ENCODE measurements at places on chromosomes 11 and 22.

GRCh38 chr22:49519117-49519737 is 308.4 kb downstream of the BRD1 start:
- no peak for DNase-seq

- no peak for DNase-seq
These were observed 1.6 kb downstream of the P2RY2 start for GRCh38 chr11:73219396-73220285.

DNA sequence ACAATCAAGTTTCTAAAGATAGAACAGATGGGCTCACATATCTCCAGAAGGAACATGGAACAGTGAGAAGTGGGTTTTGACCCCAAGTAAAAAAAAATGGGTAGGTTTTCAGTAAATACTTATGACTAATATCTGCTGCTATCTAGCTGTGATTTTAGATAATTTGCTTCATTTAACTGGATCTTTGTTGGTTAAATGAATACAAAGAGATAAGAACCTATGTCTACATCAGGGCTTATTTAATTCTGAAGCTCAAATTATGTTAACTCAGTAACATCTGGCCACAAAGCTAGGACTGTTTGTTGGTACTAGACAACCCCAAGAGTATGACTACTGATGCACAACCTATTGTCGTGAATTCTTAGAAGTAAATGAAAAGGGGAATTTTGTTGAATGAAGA is 144.4 kb upstream of the SESN3 start:
- no peak for DNase-seq

DNA sequence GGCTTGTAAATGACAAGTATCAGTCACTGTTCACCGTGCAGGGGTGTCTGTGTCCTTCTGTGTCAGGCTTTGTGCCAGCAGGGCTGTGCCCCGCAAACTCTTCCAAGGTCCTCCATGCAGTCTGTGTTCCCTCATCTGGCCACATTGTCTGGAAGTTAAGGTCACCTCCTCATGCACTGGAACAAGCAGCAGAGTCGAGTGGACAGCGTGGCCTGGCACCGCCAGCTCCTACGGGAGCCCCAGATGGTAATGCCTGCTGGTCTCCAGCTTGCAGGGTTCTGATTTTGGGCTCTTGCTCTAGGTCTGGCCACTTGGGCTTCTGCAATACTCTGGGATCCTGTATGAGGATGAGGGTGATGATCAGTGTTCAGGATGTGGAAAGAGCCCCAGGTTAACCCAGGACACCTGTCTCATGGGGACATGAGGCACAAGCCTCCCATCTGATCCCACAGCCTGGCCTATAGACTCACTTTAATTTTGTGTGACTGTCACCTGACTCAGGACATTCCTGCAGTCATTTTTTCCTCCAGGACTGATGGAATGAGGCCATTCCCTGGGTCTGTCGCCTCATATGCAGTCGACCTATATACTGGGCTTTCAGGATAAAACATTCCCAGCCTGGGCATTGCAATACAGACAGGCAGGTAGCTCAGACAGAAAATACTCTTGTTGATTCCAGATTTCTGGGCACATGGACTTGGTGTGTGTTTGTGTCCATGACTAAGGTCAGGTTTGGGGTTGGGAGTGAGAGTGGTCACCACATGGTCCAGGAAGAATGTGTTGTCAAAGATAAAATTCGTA is 106.3 kb upstream of the TOP3B start:
- DNase-seq: no peak

- no peak for DNase-seq
These were observed 169.3 kb upstream of the BLID start for GRCh38 chr11:122285070-122285988.

DNA sequence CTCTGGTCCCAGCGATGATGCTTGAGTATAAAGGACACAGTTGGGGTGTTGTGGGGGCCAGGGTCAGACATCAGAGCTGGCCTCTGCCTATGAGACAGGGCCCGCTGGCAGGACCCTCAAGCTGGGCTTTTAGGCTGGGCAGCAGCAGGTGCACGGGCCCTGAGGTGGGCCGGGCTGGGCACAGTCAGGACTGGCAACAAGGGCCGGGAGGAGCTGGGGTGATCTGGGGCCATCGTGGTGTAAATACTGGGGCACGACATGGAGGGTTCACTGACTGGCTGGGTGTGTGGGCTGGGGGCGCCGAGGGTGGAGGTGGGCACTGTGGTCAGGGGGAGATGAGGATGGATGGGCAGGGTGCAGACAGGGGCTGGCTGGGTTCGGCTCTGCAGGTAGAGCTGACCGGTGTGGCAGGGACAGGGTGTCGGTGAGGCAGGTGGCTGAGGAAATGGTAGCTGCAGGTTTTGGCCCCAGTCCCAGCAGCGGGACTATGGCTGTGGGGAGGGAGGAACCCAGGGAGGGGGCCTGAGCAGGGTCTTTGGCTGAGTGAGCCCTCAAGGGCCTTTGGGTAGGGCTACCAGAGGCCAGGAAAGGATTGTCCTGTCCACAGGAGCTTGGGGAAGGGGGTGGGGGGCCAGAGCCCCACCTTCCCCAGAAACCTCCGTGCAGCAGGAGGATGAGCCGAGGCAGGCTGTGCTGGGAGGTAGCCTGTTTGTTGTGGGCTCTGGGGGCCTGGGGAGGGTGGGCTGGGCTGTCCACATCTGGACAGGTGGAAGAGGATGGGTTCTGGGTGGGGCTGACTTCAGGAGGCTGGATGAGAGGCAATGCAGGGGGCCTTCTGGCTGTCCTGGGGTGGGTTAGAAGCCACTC is 81.4 kb downstream of the KCNQ1 start:
- no peak for DNase-seq

- no peak for DNase-seq
These were observed 104.5 kb downstream of the UVRAG start for GRCh38 chr11:75919525-75919924.

DNA sequence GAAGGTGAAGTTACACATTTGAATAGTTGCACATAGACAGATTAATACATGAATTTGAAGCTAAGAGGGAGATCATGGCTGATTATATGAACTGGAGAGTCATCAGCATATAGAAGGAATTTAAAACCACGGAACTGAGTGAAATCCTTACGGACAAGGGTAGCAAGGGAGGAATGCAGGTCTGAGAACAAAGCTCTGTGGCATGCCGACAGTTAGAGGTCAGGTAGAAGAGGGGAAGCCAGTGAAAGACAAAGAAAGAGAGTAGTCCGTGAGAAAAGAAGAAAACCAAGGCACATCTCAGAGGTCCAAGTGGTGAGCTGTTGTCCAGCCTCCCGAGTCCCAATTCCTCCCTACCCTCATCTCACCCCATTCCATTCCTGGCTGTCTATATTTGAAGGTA is 11.8 kb upstream of the SYT9 start:
- no peak for DNase-seq

GRCh38 chr11:61491736-61492395 is 16.7 kb upstream of the LRRC10B start:
- no peak for DNase-seq

DNA sequence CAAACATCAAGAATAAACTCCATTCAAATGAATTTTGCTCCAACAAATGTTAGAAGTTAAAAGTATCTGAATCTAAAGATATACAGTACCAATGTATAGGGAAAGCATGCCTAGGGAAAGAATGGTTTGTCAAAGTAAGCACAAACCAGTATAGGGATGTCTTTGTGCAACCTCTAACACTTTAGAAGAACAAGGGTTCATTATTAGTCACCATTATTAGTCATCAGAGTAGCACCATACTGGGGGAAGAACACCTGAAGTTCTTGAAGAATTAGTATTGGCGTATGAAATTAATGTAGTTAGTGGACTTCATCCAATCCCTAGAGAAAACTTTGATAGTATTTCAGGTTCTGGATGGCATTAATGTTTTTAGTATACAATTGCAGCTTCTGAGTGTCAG is 943.7 kb downstream of the METTL15 start:
- no peak for DNase-seq

- no peak for DNase-seq
These were observed 51.8 kb downstream of the SLC22A12 start for GRCh38 chr11:64642871-64643255.

- no peak for DNase-seq
These were observed 664.5 kb downstream of the KCNA4 start for GRCh38 chr11:29352273-29352795.

GRCh38 chr22:44678556-44679305 is 23.3 kb upstream of the PRR5 start:
- no peak for DNase-seq

DNA sequence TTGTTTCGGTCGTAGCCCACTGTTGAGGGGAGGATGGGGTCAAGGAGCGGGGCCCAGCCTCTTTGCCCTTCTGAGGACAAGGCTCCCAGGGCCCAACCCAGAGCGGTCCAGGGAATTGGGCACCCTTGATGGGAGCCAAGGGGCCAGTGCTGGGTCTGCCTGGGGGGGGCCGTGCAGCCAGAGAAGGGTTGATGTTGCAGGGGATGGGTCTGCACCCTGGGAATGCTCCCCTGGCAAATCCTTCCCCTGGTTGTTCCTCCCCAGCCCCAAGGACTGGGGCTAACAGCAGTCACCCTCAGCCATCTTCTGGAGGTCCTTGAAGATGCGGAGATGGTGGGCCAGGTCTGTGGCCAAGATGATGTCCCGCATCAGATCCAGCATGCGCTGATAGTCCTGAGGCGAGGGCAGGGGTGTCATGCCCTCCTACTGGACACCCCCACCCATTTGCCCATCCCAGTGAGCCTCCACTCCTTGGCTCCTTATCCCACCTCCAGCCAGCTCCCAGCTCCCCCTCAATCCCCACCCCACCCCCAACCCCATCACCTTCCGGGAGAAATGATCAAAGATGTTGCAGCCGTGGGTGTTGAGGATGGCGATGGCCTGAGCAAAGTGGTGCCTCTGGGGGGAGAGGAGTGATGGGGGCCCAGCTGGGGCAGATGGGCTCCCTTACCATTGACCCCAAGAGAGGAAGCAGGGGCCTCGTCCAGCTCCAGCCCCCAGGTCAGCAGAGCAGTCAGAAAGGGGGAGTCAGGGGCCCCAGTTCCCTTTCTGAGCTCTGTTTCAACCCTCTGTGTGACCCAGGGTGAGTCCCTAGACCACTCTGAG is 95.0 kb downstream of the PDE2A start:
- no peak for DNase-seq

DNA sequence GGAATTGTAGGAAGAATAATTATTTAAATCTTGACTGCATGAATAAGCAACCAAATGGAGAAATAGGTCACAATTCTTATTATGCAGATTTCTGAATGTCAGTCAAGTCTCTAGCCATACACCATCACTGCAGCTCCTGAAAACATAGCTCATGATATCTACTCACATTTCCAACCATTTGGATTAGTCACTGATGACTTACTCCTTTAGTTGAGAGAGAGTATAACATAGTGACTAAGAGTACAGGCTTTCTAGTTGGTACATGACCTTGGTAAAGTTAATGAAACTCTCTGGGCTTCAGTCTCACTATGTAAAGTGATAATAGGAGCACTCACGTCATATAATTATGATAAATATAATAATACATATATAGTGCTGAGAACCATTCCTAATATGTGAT is 265.2 kb downstream of the KCNA4 start:
- no peak for DNase-seq

DNA sequence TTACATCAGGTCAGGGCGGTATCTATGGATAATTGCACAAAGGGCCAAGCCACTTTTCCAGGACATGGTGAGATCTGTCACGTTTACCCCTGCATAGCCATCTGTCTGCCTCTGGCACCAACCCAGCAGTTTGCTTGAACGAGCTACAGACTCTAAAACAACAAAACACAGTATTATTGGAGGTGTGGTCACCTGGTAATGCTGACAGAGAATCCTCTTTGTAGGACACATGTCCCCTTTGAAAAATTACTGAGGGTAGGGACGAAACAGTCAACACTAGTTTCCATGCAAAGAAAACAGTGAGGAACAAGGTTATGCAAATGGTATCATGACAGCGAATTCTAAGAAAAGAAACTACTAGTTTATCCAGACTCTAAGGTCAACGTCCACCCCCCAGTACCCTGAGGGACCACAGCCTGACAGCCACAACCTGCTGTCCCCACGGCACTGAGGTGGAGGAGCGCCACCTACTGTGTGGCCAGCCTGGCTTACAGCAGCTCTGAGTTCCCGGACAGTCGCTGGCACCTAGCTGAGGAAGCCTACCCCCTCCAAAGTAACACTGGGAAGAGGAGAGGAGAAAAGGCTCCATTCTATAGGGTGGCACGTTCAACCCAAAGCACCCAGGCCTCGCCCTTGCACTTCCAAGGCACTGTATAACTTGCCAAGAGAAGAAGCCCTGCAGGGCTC is 117.4 kb upstream of the BID start:
- DNase-seq: no peak

GRCh38 chr11:131640320-131640719 is 269.9 kb downstream of the NTM start:
- no peak for DNase-seq

DNA sequence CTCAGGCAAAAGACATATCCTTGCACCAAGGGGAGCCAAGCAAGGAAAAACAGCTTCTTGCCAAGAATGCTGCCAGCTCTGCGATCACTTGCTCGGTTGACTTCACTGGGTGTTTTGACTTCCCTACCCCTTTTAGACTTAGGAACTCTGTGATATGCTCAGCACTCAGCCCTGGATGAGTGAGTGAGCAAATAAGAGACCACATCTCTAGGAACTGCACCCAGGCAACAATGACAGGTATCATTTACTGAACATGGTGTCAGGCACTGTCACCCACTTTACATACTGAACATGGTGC is 3.7 kb upstream of the IRAG1 start:
- no peak for DNase-seq

DNA sequence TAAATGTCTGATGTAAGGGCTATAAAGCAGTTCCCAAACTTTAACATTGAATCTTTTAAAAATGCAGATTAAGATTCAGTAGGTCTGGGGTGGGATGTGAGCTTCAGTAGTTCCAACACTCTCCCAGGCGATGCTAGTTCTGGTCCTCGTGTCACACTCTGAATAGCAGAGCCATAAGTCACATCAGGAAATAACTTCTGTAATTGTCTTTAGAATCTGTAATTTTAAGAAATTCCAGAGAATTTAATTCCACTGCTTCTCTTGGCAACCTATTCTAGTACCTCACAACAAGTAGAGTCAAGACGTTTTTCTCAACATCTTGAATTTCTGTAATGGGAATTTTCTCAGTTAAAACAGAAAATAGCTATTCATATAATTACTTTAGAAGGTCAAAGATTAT is 223.1 kb downstream of the TMEM135 start:
- no peak for DNase-seq

DNA sequence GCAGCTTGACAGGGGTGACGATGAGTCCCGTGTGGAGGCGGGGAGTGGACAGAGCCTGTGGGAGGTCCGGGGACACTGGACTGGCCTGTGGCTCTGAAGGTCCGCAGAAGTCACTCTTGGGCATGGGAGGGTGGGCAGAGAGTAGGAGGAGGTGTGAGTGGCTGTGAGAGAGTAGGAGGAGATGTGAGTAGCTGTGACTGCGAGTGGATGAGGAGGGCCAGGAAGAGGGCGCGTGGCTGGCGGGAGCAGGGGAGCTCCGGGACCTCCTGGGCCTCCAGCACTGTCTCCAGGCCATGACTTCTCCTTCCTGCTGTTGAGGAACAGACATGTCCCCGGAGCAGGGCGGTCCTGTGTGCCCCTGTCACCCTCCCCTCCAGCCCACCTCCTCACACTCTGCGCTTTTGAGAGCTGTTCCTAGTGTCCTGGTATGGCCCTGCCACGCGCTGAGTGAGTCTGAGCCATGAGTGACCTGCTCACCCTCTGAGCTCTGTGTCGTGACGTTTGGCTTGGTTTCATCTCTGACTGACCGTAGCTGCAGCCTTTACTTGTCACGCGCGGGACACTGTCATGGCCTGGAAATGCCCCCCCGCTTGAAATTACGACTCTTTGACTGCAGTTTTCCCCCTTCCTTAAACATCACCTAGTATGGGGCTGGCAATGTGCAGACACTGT is 391.5 kb downstream of the TBC1D22A start:
- no peak for DNase-seq

- DNase-seq: no peak
These were observed 60.6 kb downstream of the PLEKHA7 start for GRCh38 chr11:16953663-16954062.

- DNase-seq: peak; percentile 24
These were observed at the start of the genes ANKRD49 and MRE11 for GRCh38 chr11:94493281-94494125. Gene ANKRD49 (plus strand): TSS chr11:94493984. CDS start chr11:94496694, 2,710 bp downstream. Gene MRE11 (minus strand): TSS chr11:94493844. CDS start chr11:94492801, 1,043 bp downstream.

Measured in cortex of kidney (tissue), 1 donor.